Mesenteric fat pad (tissue), 1 donor: ENCODE measurements at places on chromosomes 13 and 19. TPM values are rescaled to one million over a fixed set of nuclear protein-coding genes. Genes with fewer than 3 reads are reported as not detected.

The FBXO27 gene
- total RNA-seq: 21.7 TPM

The C19orf33 gene
- total RNA-seq: 2.2 TPM

The CABP5 gene
- total RNA-seq: not detected

The ZNF730 gene
- total RNA-seq: 0.22 TPM

The FOSB gene
- 907 TPM for total RNA-seq

The RGS9BP gene
- not detected for total RNA-seq

The MIR17HG gene
- 3.5 TPM for total RNA-seq

The KIR2DL4 gene
- 0.22 TPM for total RNA-seq

The ZNF266 gene
- total RNA-seq: 14.0 TPM

The MEIOSIN gene
- total RNA-seq: not detected

The KLK12 gene
- not detected for total RNA-seq

The TMPRSS9 gene
- not detected for total RNA-seq

The WASF3 gene
- total RNA-seq: 136 TPM

The GGACT gene
- 3.9 TPM for total RNA-seq

The F2RL3 gene
- total RNA-seq: 33.9 TPM

The DLEU7 gene
- total RNA-seq: 0.32 TPM

The DMKN gene
- total RNA-seq: 3.1 TPM

The PROZ gene
- total RNA-seq: not detected

The KIR3DL2 gene
- total RNA-seq: not detected

The PRR36 gene
- not detected for total RNA-seq

The CNFN gene
- 2.2 TPM for total RNA-seq

The PPP1R13L gene
- total RNA-seq: 17.6 TPM

The CELF5 gene
- not detected for total RNA-seq

The PDCD5 gene
- 84.5 TPM for total RNA-seq

The IGFL2 gene
- not detected for total RNA-seq

The RRAS gene
- total RNA-seq: 107 TPM

The ZSCAN5B gene
- total RNA-seq: not detected

The LRFN3 gene
- 11.5 TPM for total RNA-seq

The ADPRHL1 gene
- total RNA-seq: 2.1 TPM

The LIG1 gene
- 4.7 TPM for total RNA-seq

The IGFL1 gene
- total RNA-seq: not detected

The ZNF229 gene
- 4.4 TPM for total RNA-seq

The CGB8 gene
- total RNA-seq: not detected

The SLC10A2 gene
- total RNA-seq: not detected

The OCEL1 gene
- total RNA-seq: 29.0 TPM

The SLC1A6 gene
- not detected for total RNA-seq

The ZNF708 gene
- total RNA-seq: 11.0 TPM

The FGF22 gene
- total RNA-seq: 0.22 TPM

The GRIN3B gene
- total RNA-seq: 0.16 TPM

The SELENOV gene
- total RNA-seq: not detected

The MAST1 gene
- 0.90 TPM for total RNA-seq

The KLK15 gene
- total RNA-seq: not detected

The CEACAM19 gene
- 3.7 TPM for total RNA-seq

The RASA3 gene
- 102 TPM for total RNA-seq

The ZNF583 gene
- total RNA-seq: 4.6 TPM

The INSL3 gene
- 0.61 TPM for total RNA-seq

The PEX11G gene
- total RNA-seq: 3.5 TPM

The ZNF726 gene
- total RNA-seq: 0.74 TPM

The PPM1N gene
- total RNA-seq: 1.1 TPM

The SYT5 gene
- total RNA-seq: not detected

The PRR19 gene
- total RNA-seq: not detected

The ACER1 gene
- total RNA-seq: not detected

The SHISA2 gene
- total RNA-seq: 1.1 TPM
